ENCODE measurements at places on chromosomes 12 and 14.

- DNase-seq = no peak
Observed at GRCh38 chr12:89951694-89952060, 243.0 kb upstream of the ATP2B1 start.

- DNase-seq = no peak
Observed at GRCh38 chr12:89135976-89136634, 216.2 kb downstream of the DUSP6 start.

DNA sequence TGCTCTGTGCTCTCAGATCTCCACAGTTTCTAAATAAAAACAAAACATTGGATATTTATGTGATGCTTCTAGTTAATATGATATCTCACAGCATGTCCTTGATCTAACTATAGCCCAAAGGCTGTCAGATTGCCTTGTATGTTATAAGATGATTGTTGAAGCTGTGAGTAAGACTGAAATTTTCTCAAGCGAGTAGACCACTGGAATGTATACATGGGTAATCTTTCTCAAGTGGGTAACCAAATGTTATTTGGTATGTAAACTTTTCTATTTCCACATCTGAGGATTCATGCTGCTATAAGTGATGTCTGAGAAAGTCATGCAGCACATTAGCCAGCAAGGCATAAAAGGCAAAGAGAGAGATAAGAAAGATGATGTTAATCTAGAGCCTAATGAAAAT, 886.7 kb downstream of the NRXN3 start:
- DNase-seq = no peak

DNA sequence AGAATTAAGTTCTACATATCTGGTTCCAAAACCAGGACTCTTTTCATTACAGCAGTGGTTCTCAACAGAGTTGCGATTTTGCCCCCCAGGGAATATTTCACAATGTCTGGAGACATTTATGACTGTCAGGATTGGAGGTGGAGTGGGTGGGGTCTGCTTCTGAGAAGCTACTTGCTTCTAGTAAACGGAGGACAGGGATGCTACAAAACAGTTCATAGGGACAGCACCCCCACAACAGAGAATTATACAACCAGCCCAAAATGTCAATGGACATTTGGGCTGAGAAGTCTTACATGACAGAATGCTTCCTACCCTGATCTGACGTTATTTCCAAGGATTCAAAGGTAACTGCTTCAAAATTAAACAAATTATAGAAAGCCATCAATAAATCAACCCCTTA, 739 bp upstream of the SPATA7 start:
- no peak for DNase-seq

- no peak for DNase-seq
Observed at GRCh38 chr14:21860172-21860571, 186.6 kb upstream of the OR4E1 start.

GRCh38 chr12:70732287-70732686, 95.1 kb upstream of the PTPRB start:
- no peak for DNase-seq

DNA sequence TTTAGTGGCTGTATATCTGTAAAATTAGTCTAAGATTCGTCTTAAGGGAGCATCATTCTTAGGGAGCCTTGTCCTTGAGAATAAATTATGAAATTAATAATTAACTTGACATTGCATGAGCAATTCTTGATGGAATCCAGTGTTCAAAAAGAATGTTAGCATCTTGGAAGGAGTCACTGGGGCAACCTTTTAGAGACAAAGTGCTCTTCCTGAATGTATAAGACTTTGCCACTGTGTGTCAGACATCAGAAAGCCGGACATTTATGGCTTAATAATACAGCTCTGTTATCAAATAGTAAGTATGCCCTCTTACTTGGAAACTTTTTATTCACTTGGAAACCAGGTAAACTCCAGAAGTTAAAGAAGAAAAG, 83.3 kb downstream of the CCER1 start:
- DNase-seq = no peak

DNA sequence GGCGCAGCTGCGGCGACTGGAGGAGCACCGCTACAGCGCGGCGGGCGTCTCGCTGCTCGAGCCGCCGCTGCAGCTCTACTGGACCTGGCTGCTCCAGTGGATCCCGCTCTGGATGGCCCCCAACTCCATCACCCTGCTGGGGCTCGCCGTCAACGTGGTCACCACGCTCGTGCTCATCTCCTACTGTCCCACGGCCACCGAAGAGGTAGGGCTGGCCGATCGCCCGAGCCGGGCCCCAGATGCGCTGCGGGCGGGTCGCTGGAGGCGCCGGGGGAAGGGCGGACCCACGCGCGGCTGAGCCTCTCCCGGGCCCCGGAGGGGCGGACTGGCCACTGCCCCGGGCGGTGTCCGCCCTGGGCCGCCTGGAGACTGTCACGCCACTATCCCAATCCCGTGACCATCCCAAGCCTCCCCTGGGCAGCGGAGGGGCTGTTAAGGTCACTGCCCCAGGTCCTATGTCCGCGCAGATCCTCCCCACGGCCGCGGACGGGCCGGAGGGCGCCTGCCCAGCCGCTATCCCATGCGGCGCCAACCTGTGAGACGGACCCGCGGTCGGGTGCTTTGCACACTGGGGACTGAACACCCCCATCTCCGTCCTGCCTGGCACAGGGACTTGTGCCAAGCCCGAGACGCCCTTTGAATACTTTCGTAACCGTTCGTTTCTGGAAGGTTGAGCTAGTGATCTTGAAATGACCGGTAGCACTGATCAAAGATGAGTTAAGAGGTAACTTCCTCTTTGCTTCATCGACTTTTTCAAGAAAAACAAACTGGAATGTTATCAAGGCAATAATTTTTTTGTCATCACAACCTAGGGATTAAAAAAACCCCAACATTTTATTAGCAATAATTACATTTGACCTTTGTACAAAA, 725 bp downstream of the CHPT1 start:
- peak; percentile 17 for DNase-seq

- no peak for DNase-seq
Observed at GRCh38 chr12:23576372-23576771, 373.1 kb downstream of the SOX5 start.

- no peak for DNase-seq
Observed at GRCh38 chr14:23375527-23376251, 1.2 kb upstream of the CMTM5 start.

- no peak for DNase-seq
Observed at GRCh38 chr14:99412117-99413061, 68.3 kb downstream of the SETD3 start.

- DNase-seq = no peak
Observed at GRCh38 chr14:57244106-57244505, 24.6 kb downstream of the EXOC5 start.

GRCh38 chr12:46391630-46392029, 19.1 kb upstream of the SLC38A2 start:
- no peak for DNase-seq

DNA sequence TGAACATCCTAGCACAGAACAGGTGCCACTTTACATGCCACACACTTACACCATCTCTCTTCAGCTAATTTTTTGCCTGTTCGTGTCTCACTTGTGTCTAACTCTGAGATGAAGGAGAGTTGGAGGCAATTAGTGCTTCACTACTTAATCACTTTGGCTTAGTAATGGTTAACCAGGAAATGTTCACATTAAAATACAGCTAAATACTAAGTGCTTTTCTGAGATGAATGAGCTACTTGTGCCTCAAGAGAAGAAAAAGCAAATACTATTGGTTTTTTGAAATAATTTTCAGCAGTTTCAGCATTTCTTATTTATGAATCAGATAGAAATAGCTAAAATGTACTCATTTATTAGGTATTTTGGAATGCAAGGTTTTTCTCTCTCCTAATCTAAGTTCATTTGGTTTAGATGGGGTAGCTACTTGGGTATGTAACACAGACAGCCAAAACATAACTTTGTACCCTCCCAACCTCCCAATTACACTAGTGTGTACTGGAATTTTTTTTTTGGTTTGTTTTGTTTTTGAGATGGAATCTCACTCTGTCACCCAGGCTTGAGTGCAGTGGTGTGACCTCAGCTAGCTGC, 1474.1 kb upstream of the SEL1L start:
- no peak for DNase-seq

DNA sequence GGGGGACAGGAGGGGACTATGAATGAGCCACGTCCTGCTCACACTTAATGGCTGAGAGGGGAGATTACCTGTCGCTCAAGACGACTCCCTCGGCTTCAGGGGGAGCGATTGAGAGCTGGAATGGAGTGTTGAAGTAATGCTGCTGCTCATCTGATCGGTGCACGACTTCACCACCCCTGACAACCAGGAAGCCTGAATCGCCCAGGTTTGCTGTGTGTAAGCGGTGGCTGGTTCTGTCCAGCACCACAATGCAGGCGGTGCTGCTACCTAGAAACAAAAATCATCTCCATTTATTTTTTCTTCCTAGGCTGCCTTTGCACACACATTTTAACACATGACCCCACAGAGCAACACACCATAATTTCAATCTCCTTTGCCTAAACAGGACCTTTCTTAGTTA, 37.3 kb downstream of the PPTC7 start:
- no peak for DNase-seq

- DNase-seq = no peak
Observed at GRCh38 chr14:102551995-102552705, 40.3 kb upstream of the RCOR1 start.

DNA sequence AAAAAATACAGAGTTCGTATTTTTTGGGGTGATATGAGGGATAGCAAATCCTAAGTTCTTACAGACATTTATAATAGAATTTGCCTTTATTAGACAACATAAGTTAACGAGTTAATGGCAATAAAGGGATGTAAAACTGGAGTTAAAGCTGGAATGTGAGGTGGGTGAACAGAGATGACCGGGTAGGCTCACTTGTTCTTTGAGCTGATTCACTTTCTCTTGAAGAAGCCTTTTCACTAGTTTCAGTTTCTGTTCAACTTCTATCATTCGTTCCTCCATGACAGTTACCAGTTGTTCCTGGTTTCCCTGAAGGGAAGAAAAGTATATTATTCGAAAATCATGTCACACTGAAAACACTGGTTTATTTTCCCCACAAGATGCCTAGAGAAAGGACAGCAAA, 57.7 kb upstream of the SAV1 start:
- DNase-seq = no peak

- DNase-seq = peak; percentile 40
Observed at GRCh38 chr12:3034067-3034750, 43.0 kb upstream of the TSPAN9 start.

GRCh38 chr14:88323086-88323522, at the start of gene KCNK10:
Gene KCNK10, minus strand, starts transcription at chr14:88323269. Its CDS starts 471 bp downstream, at chr14:88322798.
- no peak for DNase-seq

DNA sequence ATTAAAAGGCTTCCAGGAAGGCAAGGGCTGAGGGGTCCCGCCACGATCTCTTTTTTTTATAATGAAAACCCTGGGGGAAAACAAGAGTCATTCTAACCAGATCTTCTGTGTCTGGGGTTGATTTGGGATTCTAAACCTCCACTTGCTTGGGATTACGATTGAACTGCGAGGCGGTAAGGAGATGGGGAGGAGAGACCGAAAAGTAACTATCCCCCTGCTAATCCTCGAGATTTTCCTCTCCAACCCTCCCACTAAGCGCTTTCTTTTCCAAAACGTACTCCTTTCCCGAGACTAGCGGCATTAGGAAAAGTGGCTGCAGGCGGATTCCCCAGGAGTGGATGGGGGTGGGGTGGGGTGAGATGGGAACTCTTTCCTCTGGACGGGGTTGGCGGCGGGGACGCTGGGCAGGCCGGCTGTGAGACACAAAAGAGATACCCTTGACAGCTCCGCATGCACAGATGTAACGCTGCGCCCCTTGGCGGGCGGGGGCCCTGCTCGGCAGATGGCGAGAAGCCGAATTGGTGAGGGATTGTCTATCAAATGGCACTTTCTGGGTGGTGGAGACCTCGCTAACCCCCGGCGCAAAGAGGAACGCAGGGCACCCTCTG, 830 bp upstream of the SRRM4 start:
- DNase-seq = no peak

- no peak for DNase-seq
Observed at GRCh38 chr12:113664224-113664681, 192.6 kb upstream of the LHX5 start.

DNA sequence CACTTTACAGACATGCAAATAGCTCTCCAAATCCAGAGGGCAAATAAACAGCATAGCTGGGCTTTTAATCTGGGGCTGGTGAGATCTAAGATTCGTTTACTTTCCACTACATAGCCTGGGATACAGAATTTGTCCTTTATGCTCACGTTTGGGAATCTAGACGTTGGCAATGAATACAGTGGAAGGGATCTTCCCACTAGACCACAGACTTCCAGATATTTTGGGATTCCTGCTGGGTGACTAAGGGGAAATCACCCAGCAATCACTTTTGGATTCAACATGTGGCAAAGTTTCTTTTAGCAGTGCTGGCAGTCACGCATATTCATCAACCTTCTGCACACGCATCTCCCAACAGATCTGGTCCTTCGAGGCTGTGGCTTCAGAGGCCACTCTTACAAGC, 23.5 kb downstream of the APPL2 start:
- DNase-seq = no peak

DNA sequence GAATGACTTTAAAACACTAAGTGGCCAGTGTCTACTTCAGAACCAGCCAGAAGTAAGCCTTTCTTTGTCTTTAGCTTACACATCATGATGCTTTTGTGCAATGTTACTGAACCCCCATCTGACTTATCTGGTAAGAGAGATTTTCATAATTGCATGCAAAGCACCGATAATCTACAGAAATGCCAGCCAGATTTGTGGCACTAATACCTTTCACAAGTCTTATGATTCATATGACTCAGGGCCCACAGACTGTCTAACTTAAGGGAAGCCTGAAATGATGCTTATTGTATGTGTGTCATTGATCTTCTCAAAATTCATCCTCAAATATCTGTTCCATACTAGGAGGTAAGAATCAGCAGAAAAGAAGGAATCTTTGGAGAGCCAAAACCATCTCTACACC, 18.0 kb downstream of the IGF1 start:
- no peak for DNase-seq

GRCh38 chr14:53055003-53055402, 98.1 kb downstream of the DDHD1 start:
- DNase-seq = no peak

DNA sequence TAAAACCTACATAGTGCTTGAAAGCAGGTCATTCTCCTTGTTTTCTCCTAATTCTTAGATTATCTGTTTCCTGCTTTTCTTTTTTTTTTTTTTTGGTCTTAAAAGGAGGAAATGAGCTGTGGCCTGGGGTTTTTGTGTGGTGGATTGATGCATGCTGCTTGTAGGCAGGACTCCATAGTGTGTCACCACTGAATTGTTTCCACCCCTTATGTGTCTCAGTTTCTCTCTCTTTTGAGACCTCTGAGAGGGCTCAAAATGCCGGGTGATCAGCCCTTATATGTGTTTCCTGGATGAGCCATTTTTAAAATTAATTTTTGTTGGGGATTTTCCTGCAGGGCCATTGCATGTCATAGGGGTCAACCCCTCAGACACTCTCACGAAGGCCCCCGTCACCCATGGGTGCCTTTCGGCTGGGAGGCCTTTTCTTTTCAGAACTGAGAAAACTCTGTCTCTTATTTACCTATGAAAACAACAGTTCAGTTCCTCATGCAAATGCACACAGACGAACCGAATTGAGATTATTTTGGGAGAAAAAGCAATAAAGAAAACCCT, 32.0 kb upstream of the LRRK2 start:
- peak; percentile 32 for DNase-seq

DNA sequence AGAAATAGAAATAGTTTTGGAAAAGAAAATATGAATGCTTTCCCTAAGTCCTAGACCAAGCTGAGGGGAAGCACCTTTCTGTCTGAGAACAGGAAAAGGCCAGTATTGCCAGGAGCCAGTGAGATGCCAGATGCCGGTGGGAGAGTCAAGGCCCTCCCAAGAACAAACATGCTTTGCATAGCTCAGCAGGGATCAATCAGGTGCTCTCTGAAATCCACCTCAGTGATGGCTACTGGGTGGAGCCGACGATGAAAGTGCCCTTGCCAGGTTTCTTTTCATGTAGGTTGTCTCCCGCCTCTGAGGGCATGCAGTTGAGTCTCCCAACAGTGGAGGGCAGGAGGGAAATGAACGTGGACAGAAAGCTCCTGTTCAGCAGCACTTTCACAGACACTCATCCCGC, 28.3 kb downstream of the DEGS2 start:
- no peak for DNase-seq

All from GM18507 (cell line).